M059J (cell line): ENCODE measurements at places on chromosomes 2 and 18. TPM values are rescaled to one million over a fixed set of nuclear protein-coding genes. Genes with fewer than 3 reads are reported as not detected.

The UGT1A4 gene
- not detected in 2 replicates for total RNA-seq

The ZNF892 gene
- 1.6 and 2.7 TPM in 2 replicates for total RNA-seq

DNA sequence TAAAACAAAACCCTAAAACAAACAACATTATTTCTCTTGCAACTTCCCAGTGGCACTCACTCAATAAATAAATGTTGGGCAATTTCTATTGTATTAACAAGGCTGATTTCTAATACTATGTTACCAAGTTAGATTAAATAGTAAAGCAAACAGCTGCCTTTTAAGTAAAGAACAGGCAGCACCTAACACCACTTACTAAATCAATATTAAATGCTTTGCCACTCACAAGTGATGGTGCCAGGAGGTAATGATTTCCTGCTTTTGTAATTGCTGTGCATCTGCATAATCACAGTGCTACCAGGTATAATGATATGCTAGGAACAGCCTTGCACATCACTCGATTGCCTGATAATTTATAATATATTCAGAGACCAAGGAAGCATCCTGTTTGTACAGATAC is 276.5 kb downstream of the NBAS start:
- DNase-seq: no peak

- DNase-seq: peak; percentile 45
Observed at GRCh38 chr2:26245231-26245732, 543 bp downstream of the HADHB start.

- no peak for DNase-seq
Observed at GRCh38 chr2:27911458-27912210, 21.1 kb downstream of the BABAM2 start.

DNA sequence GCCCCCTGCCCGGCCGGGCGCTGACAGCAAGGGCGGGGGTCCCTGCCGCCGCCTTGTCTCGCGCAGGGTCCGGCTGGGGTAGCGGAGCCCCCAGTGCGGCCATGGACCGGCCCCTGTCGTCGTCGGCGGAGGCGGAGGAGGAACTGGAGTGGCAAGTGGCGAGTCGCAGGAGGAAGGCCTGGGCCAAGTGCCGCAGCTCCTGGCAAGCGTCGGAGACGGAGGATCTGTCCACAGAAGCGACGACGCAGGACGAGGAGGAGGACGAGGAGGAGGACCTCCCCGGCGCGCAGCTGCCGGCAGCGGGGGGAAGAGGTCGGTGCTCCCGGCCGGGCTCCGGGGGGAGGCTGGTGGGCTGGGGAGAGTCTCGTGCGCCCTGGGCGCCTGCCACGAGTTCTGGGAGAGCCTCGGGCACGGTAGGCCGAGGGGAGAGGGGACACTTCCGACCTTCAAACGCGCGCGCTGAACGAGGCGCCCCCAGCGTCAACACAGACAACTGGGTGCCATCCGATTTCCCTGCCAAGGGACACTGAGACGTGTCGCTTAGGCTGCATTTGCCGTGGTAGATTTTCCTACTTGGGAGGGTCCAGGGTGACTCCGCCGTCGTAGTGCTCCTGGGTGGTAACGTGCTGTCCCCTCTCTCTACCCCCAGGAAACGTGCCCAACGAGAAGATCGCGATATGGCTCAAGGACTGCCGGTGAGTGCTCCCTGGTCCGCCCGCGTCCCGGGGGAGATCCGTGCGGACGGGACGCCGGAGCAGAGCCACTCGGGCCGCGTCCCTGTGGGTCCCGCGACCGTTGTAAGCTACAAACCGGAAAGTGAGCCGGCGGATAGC is 652 bp downstream of the ITPRID2 start:
- DNase-seq: peak; percentile 74

DNA sequence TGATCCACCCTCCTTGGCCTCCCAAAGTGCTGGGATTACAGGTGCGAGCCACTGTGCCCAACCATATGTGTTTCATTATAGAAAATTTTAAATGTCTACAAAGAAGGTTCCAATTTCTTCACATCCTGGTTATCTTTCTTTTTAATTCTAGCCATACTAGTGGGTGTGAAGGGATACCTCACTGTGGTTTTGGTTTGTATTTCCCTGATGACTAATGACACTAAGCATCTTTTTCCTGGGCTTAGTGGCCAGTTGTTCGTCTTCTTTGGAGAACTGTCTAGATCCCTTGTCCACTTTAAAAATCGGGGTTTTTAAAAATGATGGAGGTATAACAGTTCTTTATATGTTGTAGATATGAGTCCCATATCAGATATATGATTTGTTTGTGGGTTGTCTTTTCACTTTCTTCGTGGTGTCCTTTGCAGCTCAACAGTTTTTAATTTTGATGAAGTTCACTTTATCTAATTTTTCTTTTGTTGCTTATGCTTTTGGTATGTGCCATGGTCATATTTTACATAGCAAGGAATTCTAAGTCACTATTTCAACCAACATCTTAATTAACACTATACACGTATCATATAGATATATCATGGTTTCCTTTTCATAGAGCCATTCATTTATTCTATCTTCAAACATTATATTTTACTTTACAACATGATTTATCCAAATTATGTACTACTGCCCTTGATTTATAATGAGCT is 135.0 kb upstream of the RIOK3 start:
- DNase-seq: peak; percentile 85

GRCh38 chr18:63109802-63110201 is 209.8 kb downstream of the BCL2 start:
- DNase-seq: no peak
